Memory B cell (primary cell): ENCODE measurements at places on chromosomes 5 and 9.

DNA sequence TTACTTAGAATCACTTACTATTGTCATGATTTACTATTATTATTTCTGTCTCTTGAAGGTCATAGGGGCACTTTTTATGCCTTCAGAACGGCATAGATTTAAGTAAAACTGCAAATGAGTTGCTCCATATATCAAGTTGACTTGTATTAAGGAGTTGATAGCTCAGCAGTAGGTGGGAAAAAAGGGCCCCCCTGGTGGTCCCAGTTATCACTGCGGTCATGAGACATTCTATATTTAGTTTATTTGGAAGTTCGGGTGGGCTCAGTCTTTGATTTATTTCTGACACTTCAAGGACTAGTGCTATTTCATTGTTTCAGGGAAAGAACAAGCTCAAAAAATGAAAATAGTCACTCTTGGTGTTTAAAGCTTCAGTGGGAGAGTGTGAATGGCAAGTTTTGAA is 159.3 kb downstream of the SLC24A2 start:
- DNase-seq, result no peak

DNA sequence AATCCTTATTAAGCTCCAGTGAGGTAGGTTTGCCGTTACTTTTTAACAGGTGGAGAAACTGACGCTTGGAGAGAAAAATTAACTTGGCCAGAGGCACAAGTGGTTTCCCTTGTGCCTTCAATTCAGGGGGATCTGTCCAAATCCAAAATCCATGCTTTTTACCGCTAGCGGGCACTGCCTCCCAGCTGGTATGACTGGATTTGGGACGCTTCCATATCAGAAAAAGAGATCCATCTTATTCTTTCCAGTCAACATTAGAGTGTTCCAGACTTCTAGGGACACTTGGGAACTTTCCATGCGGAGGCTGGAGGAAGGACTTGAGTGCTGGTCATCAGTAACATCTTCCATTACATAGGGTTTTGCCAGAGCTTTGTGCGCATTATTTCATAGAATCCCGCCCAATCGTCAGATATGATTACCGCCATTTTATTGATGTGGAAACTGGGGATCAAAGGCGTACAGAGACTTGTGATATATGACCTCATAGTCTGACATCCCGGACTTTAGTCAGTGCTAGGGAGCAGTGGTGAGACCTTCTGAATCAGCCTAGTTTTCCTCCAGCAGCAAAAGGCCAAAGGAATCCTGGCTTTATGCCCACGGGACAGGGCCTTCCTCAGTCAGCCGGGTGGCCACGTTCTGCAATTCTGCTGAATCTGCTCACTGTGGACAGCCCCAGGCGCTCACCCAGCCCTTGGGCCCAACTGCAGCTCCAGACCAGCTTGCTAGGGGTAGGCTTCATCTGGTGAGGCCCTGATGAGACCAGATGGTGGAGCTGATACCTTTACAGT is 1.1 kb upstream of the GNPDA1 start:
- DNase-seq, result no peak

GRCh38 chr9:3205421-3206095 is 320.2 kb downstream of the RFX3 start:
- no peak for DNase-seq

GRCh38 chr5:8633696-8634095 is 764.7 kb downstream of the MTRR start:
- no peak for DNase-seq

DNA sequence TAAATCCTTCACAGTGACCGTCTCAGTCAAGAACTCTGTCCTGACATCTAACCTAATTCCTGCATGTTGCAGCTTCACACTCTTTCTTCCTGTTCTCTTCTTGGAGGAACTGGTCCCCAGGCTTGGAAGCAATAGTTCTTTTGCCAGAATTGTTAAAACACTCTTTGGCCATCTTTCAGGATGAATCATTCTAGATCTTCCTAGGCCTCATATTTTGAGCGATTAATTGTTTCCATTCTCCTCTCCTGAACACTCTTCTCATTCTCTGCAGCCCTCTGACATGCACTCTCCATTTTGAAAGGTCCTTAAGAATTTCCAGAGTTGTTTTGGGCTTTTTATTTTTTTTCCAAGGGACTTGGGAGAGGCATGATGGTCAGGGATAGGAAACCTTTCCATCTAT is 85.8 kb downstream of the FAM114A2 start:
- DNase-seq, result no peak

DNA sequence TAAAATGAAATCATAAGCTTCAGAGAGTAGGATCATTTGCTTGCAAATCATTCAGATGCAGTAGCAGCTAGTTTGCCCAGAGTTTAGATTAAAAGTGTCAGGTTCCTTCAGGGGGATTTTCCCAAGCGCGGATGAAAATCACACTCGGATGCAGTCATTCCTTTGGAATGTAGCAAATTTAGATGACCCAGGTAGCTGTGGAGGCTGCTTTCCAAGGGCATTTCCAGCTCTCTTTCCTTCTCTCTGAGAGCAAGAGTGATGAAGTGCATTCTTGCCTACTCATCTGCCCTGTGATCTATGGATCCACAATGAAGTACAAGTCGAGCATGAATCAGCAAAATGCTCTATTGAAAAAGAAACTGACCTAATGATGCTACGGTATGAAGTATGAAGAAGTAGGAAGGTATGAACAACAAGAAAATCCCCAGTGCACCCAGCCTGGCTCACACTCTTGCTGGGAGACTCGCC is 200.2 kb downstream of the PLK2 start:
- DNase-seq, result no peak

GRCh38 chr5:137938751-137939143 is 49.5 kb downstream of the PKD2L2 start:
- DNase-seq, result no peak

- no peak for DNase-seq
Measured at GRCh38 chr5:168407211-168407610, 79.1 kb upstream of the RARS1 start.

GRCh38 chr9:13529321-13530104 is 250.0 kb upstream of the MPDZ start:
- DNase-seq, result no peak

DNA sequence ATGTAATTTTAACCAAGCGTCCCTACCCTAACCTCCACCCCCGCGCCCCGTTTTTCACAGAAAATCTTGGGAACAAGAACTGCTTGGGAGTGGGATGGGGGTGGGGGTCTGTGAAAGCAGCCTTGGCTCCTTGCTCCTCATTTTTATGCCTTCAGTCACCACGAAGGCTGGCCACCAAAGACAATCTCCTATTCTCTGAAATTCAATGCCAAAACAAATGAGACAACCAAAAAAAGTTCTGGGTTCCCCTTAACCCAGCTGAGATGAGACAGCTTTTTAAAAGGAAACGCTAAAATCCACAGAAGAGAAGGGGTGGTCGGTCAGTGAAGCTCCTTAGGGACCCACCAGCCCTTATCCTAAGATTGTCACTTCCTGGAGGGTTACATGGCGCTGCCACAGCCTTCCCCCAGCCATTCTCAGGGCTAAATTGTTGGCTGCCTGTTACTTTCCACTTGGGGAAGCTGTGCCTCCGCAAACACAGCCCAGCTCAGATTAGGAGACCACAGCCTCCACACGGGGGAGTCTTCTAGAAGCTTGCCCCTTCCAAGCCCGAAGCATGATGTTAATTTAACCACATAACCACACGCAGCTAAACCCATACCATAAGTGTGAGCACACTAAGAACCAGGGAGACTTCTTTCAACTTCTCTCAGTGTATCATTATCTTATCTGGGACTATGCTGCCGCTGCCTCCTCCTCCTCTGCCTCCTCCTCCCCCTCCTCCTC is 136.3 kb downstream of the FOXD1 start:
- no peak for DNase-seq

GRCh38 chr5:171355302-171355724 is 32.3 kb upstream of the NPM1 start:
- DNase-seq, result no peak

GRCh38 chr5:119078861-119079260 is 8.0 kb downstream of the DMXL1 start:
- no peak for DNase-seq

DNA sequence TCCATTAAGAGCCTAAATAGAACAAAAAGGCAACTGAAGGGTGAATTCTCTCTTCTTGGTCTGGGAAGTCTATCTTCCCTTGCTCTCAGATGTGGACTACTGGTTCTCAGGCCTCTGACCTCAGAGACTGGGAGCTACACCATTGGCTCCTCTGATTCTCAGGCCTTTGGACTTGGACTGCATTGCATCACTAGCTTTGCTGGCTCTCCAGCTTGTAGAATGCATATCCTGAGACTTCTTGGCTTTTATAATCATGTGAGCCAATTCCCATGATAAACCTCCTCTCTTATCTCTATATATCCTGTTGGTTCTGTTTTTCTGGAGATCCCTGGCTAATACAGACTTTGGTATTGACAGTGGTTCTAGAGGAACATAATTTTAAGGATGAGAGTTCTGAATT is 89.8 kb downstream of the PSAT1 start:
- no peak for DNase-seq
